ENCODE measurements at places on chromosomes 7 and 10.

- no peak for DNase-seq
Measured at GRCh38 chr7:134300988-134301387, 15.7 kb downstream of the SLC35B4 start.

- no peak for DNase-seq
Measured at GRCh38 chr10:11242443-11243387, 225.0 kb downstream of the CELF2 start.

DNA sequence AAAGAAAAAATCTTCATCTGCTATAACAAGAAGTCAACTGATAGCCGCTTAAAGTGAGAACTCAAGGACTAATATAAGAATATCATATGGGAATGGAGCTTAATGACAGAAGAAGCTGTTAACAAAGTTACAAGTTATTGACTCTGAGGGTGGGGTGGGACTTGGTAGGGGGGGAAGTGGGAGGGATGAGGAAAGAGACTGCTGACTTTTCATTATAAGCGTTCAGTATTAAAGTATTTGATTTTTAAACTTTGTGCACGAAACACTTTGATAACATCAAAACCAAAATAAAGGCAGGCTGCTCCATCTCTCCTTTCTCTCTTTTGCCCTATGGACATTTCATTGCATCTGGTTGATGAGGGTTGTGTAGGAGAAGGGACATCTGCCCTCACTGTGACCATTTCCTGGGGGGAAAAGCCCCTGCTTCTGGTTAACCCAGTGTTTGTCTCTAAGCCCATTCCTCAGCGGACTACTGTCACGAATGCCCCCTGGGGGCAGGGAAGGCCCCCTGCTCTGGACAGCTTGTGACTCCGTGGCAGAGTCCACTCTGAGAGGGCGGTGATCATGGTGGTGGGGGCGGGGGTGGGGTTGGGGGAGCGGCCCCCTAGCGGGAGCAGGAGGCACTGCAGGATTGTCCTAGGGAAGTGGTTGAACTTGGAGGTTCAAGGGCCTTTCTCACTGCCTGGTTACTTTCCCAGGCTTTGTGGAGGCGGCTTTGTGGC lies 17.4 kb downstream of the SLC13A4 start:
- DNase-seq, result no peak

GRCh38 chr10:7258948-7259523 lies 151.8 kb downstream of the SFMBT2 start:
- peak; percentile 63 for DNase-seq

DNA sequence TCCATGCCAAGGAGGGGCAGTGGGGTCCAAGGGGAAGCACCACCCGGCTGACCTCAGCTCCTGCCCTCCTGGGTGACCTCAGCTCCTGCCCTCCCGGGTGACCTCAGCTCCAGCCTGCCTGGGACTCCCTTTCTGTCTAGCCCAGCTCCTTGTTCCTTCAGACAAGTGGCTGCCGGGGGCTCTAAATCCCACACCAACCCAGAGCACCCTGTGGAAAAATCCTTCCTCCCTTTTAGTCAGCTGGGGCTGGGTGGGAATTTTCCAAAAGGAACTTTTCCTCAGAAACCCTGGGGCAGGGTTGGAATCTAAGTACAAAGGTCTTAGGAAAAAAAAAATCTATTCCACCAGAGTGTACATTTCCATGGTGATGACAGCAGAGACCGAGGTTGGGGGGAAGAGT lies 36.3 kb downstream of the AKR1B1 start:
- no peak for DNase-seq

- DNase-seq, result peak; percentile 77
Measured at GRCh38 chr10:3874990-3875841, 90.2 kb upstream of the KLF6 start.

DNA sequence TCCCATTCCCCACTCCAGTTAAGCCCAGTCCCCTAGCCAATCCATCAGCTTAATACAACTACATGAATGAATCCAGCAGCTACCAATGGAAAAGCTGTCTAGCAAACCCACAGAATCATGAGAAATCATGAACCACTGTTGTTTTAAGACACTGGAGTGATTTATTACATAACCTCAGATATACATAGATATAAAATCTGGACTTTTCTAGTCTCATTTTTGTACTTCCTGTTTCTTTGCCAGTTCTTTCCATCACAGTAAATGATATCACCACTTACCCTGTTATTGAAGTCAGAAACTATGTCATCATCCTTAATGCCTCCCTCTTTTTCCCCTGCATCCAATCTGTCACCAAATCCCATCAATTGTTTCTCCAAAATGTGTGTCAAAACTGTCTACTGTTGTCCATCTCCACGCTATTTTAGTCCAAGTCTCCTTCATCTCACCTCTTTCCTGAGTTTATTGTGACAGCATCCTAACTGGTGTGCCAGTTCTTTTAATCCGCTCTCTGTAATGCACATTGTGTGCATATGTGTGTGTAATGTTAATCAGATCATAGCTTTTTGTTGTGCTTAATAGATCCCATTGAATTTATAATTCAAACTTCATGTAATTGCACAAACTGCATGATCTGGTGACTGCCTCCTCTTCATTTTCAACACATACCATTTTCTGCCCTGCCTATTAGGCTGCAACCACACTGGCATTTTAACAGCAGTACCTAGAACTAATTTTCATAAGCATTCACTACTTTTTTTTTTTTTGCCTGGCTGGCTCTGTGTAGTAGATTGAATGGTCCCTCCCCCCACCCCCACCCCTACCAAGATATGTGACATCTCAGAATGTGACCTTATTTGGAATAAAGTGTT lies 56.0 kb downstream of the MKLN1 start:
- no peak for DNase-seq

GRCh38 chr7:44637788-44638594 lies 31.6 kb downstream of the OGDH start:
- peak; percentile 88 for DNase-seq

- no peak for DNase-seq
Measured at GRCh38 chr10:47283101-47283630, 16.8 kb upstream of the GDF10 start.

DNA sequence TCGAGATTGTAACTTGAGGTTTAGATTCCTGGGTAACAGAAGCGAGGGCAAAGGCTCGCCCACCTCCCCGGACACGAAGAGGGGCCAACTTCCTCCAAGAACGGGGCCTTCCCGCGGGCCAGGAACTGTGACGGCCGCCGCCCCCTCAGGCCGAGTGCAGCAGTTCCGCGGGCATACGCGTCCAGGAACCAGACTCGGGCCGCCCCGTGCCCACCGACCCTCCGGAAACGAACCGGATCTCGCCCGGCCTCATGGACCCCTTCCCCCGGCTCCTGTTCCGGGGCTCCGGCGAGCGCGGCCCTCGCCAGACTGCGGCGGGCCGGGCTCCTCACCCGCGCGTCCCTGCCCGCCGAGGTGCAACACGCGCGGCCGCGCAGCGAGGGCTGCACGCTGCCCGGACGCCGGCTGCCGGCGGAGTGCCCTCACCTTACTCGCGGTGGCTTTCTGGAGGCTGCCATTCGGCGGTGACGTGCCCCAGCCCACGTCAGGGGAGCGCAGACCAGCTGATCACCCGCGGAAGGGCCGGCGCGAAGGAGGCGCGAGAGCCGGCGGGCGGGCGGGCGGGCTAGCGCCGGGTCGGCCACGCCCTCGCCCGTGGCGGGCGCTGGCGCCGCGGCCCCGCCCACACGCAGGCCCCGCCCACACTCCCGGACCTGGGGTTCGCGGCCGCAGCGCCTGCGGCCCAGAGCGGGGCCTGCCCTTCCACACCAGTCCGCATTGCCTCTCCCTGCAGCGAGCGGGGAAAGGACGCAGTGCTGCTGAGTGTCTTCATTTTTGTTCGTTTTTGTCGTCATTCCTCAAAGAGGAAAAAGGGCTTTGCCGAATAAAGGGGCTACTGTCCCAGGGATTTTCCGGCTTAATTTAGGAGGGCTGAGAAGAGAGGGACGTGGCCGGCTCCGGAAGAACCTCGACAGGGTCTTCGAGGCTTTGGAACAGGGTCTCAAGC lies at the start of gene XPNPEP1:
TSS of gene XPNPEP1 (minus strand) at position 536 of the 946 bp plus-strand sequence. CDS start at position 458, 78 bp downstream.
- peak; percentile 75 for DNase-seq

DNA sequence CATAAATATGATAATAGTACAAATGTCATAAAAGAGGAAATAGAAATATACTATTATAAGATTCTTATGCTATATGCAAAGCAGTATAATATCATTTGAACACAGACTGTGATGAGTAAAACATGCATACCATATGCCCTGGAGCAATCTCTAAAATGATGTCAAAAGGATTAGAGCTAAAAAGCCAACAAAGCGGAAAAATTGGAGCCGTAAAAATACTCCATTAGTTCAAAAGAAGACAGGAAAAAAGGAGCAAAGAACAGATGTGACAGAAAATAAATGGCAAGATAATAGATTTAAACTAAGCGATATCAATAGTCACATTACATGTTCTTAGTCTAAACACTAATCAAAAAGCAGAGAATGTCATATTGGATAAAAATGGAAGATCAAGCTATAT lies 191.0 kb upstream of the PLPP4 start:
- no peak for DNase-seq

DNA sequence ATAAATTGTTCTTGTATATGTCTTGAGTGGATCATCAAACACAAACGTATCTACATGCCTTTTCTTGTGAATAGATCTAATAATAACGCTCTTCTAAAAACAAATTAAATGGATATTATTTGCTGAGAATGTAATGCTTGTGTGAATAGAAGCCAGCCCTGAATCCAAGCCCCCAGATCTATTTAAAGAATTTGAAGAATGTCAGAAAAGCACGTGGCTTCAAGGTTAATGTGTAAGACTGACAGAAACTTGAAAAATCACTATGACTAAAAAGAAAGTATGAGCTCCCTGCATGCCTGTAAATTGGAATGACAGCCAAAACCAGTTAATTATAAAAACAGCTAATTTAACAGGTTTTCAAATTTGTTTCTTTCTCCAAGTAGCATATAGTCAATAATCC lies 43.2 kb upstream of the ATRNL1 start:
- DNase-seq, result no peak

GRCh38 chr7:98054585-98054984 lies 52.1 kb upstream of the LMTK2 start:
- no peak for DNase-seq

DNA sequence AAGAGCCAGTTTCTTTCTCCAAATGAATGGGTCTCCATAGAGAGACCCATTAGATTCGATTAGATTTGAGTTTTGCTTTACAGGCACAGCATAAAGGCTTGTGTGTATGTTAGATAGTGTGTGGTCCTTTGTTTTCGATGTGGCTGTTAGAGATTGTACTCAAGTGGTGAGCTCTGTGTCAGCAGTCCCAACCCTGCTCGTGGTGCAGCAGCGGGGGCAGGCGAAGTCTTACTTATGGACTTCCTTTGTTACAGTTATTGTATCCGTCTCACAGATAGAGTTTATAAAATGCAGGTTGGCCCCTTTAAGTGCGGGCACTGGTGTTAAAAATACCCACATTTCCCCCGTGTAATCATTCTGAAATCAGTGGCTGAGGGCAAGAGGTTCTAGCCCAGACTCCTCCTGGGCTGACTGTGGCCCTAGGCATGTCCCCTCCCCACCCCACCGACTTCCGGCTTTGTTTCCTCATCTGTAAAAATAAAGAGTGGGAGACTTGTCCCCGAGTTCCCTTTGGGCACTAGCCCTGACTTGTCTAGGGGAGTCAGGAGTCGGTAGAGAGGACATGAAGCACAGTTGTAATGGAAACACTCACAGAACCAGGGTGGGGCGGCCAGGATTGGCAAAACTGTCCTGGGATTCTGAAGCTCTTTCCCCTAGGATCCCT lies 28.6 kb downstream of the MTURN start:
- DNase-seq, result no peak

- DNase-seq, result no peak
Measured at GRCh38 chr7:72538147-72538546, 126.0 kb upstream of the CALN1 start.

DNA sequence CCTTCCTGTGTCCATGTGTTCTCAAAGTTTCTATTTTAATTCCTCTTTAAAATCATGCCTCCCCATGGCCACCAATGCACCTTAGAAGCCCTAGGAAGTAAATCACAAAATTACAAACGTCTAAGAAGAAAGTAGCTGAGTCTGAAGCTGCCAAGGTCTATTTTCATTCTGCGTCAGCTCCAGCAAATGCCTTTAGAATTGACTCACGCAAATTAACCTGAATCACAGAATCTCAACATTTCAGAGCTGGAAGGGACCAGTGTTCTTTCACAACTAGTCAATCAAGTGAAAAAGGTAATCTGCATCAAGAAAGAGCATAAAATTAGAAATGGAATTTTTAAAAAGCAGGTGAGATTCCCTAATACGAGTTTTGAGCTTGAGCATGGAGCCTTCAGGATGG lies 1017.6 kb downstream of the SORCS3 start:
- DNase-seq, result no peak

GRCh38 chr7:112579388-112579787 lies 98.6 kb downstream of the LSMEM1 start:
- no peak for DNase-seq

- no peak for DNase-seq
Measured at GRCh38 chr10:110631934-110632333, 12.2 kb upstream of the RBM20 start.

GRCh38 chr7:16278167-16278787 lies 143.1 kb downstream of the CRPPA start:
- DNase-seq, result no peak

DNA sequence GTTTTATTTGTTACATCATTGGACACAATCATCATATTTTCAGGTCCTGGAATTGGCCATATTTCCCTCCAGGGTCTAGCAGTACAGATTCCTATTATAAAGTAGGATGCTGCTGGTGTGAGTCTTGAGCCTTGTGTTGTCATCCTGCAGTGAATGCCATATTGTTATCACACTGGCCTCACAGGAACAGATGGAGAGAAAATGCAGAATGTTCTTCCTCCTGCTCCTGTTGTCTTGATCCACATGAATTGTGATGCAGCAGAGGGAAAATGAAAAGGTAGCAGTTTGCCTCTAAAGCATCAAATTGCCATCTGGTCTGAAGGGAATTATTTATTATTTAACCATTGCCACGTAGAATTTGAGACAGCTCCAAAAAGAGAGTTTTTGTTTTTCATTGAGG lies 248.6 kb downstream of the GPAM start:
- no peak for DNase-seq

- DNase-seq, result no peak
Measured at GRCh38 chr10:10831085-10831484, 186.6 kb upstream of the CELF2 start.

GRCh38 chr10:72242675-72243074 lies 26.6 kb upstream of the ASCC1 start:
- DNase-seq, result no peak

DNA sequence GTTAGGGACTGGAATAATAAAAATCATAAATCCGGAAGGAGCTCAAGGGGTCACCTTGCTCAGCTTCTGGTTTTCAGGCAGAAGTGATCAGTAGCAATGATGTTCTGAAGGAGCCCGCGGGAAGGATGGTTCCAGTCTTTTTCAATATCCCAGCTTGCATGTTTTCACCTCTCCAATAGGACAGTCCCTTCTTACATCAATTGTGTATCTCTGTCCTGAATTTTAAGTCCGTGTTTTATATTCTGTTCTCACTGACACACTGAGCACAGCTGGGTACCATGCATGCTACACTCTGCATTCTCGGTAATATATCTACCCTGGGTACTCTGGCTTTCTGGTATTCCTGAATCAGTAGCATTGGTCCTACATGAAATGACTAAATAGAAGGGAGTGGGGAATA lies 55.2 kb upstream of the SLC35B4 start:
- DNase-seq, result no peak

DNA sequence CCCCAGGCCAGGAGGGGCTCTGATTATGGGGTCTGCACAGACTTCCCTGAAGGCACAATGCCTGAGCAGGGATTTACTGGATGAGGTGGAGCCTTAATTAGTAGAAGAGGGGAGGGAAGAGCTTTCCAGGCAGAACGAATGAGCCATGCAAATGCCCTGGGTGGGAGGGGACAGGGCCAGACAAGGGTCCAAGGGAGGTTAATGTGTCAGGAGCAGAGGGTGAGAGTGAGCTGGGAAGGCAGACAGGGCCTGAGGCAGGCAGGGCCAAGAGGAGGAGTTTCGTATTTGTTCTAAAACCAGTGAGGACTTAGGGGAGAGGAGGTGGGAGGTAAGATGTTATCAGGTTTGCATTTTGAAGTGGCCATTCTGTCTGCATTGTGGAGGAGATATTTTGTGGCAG lies 65.3 kb downstream of the NPY start:
- no peak for DNase-seq

All from central memory CD4-positive, alpha-beta T cell (primary cell).